Cerebellar nuclear complex (tissue), 1 donor: ENCODE measurements at places on chromosomes 13 and 19.

DNA sequence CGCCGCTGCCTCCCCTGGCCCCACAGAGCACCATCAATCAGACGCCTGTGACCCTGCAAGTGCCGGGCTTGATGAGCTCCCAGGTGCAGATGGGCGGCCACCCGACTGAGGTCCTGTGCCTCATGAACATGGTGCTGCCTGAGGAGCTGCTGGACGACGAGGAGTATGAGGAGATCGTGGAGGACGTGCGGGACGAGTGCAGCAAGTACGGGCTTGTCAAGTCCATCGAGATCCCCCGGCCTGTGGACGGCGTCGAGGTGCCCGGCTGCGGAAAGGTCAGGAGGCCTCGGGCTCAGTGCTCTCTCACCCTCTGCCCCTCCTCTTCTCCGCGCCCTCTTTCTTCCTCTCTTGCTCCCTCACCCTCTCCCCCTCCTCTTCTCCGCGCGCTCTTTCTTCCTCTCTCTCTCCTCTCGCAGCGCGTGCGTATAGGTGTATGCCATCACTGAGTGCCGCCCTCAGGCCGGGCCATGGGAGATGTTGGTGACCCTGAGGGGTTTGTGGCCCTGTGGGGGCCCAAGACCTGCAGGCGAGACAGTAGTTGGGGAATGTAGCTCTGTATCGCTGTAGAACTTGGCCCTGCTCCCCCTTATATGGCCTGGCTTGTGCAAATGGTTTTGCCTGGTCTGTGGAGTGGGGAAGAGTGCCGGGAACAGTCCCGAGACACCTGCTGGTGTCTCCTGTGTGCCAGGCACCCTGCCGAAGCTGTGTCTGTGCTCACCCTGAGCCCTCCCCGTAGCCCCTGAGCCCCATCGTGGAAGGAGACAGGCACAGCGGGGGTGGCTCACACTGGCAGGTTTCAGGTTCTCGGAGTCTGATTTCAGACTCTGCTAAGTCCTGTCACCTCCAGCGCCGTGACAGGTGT, 5.4 kb upstream of the EPN1 start:
- DNase-seq = no peak

DNA sequence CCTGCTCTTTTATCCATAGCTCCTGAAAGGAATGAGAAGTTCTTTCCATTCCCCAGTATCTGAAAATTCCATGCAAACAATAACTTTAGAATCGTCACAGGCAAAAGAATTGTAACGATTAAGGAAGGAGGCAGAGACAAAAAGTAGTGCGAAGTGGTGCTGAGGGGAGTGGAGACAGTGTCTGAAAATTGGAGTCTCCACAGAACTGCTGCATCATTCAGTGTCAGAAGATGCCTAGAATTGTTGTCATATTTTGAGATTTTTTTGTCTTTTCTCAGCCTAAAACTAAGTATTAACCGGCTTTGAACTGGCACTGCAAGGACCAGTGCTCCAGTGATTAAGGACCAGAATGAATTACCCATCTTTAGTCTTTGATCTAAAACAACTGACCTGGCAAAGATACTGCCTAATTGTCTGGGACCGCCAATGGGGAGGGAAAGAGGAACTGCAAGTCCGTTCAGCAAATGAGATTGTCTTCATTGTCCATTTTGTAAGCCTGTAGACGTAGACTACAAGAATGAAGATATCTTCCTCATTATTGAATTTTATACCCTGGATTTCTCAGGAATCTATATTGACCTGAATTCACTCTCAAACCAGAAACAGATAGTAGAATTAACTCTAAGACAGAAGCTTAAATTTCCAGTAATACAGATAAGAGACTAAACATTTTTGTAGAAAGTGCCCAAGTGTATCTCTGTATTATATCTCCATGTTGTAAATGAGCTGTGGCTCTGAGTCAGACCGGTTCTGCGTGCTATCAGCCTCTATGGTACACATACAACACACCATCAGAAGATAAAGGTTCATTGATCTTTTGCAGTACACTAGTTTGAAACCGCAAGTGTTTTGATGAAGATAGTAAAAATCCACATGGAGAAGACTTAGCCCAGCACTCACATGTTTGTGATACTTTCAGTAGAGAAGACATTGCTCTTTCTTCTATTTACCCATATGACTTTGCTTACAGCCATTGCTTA, 293.2 kb downstream of the EFNB2 start:
- no peak for DNase-seq

- no peak for DNase-seq
These were observed 14.9 kb downstream of the MAP1S start for GRCh38 chr19:17734146-17734545.

- no peak for DNase-seq
These were observed 3.1 kb downstream of the VPS36 start for GRCh38 chr13:52447354-52447753.

GRCh38 chr13:40631605-40632004, 34.8 kb downstream of the FOXO1 start:
- no peak for DNase-seq

GRCh38 chr13:28792992-28793391, 27.1 kb upstream of the MTUS2 start:
- no peak for DNase-seq

DNA sequence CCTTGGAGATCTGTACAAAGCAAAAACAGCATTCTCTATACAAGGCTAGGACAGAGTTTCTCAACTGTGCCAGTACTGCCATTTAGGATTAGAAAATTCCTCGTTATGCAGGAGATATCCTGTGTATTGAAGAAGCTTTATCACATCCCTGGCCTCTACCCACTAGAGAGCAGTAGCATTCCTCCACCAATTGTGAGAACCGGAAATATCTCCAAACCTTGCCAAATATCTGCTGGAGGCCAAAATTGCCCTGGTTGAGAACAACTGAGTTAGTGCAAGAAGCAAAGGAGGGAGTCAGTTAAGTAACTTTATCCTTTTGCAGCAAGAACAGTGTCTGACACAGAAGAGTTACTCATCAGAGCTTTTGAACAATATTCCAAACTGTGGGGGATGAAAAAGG, 16.2 kb upstream of the FREM2 start:
- DNase-seq = no peak

GRCh38 chr19:51514866-51515481, 13.4 kb upstream of the SIGLEC12 start:
- peak; percentile 0 for DNase-seq

- DNase-seq = no peak
These were observed 290.4 kb downstream of the TSHZ3 start for GRCh38 chr19:31058676-31059340.

DNA sequence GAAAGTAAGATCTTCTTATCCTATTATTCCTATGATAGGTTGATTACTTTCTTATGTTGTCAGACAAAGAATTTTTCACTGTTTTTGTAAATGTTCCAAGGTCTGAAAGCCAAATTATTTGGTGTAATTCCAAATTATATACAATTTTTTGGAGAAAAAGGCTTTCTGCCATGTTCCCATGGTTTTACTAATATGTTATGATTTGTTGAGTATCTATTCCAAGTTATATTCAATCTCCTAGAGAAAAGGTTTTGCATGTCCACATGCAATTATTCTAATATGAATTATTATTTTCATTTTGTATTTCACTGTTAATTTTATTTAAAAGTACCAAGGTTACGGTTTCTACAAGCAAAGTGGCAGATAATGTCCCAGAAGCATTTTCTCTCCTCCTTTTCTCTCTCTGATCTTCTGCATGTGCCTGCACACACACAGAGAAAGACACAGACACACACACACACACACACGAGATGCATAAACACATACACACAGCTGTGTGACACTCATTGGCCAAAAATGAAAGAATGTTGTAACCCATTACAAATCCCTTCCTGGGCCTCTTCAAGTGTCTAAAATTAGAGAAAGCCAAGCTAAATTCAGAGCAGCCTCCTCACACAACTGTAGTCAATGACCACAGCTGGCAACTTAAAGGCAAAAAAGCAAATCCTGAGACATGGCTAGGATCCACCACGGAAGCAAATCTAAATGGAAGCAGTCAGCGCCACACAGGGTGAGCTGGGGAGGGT, 621.0 kb downstream of the EFNB2 start:
- no peak for DNase-seq

DNA sequence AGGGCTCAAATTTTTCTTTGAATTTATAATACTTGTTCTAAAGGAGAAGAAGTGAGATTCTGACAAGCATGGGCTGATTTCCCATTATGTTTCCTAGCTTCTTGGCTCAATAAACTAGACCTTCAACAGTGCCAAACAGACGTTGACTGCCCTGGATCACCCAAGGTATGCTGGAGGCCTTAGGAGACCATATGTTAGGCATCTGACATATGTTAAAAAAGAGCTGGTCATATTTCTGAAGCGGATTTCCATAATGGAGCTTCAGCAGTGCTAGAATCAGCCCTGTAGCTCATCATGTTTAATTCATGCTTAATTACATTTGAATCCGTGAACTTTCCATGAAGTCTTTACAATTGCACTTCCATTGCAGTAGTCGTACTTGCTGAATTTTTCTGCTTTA, 653.3 kb downstream of the DIAPH3 start:
- DNase-seq = peak; percentile 7

GRCh38 chr13:111384441-111385182, 64.2 kb downstream of the TEX29 start:
- DNase-seq = no peak

DNA sequence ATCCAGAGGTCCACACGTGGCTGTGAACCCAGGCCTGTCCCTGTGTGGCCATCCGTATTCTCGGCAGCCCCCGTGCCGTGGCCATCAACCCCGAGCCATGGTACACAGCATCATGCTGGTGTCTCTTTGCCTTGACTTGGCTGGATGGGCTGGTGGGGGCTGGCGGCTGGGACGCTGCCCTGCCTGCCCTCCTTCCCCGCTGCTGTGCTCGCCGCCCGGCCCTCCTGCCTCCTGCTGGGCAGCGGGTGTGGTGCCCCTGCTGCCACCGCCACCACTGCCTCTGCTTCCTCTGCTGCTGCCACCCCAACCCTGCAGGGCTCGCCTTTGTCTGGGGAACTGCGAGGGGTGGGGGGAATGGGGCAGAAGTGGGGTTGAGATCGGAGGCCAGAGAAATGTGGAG, 19.7 kb upstream of the EHD2 start:
- no peak for DNase-seq

DNA sequence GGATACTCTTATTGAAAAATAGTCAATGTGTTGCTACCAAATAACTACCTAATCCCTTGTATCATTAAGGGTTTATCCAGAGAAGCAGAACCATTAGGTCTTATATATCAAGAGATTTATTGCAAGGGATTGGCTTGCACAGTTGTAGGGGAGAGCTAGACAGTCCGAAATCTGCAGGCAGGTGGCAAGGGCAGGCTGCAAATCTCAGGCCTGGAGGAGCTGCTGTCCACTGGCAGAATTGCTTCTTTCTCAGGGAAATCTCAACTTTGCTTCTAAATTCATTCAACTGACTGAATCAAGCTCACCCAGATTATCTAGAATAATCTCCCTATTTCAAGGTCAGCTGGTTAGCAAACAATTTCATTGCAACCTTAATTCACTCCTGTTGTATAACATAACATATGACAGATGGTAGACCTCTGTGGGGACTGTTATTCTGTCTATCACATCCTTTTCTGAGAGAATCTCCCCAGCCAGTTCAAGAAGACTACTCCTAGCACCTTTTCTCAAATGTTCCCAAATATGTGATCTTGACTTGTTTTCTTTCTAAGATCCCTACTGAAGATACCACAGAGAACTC, 194.2 kb downstream of the NHLRC3 start:
- DNase-seq = no peak

- no peak for DNase-seq
These were observed 27.6 kb upstream of the NEK3 start for GRCh38 chr13:52187029-52187423.

GRCh38 chr13:93244918-93245280, 18.3 kb downstream of the GPC6 start:
- DNase-seq = no peak

- no peak for DNase-seq
These were observed 151.6 kb downstream of the IER2 start for GRCh38 chr19:13301627-13302334.

- DNase-seq = no peak
These were observed 1019.5 kb downstream of the PCDH9 start for GRCh38 chr13:66210677-66211076.

- no peak for DNase-seq
These were observed 130.1 kb downstream of the RGCC start for GRCh38 chr13:41587490-41587889.

DNA sequence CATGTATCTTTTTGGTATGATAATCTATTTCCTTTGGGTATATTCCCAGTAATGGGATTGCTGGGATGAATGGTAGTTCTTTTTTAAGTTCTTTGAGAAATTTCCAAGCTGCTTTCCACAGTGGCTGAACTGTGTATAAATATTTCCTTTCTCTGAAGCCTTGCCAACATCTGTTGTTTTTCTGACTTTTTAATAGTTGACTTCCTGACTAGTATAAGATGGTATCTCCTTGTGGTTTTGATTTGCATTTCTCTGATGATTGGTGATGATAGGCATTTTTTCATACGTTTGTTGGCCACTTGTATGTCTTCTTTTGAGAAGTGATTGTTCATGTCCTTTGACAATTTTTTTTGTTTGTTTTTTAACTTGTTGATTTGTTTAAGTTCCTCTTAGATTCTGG, 61.6 kb upstream of the PCDH17 start:
- DNase-seq = no peak

DNA sequence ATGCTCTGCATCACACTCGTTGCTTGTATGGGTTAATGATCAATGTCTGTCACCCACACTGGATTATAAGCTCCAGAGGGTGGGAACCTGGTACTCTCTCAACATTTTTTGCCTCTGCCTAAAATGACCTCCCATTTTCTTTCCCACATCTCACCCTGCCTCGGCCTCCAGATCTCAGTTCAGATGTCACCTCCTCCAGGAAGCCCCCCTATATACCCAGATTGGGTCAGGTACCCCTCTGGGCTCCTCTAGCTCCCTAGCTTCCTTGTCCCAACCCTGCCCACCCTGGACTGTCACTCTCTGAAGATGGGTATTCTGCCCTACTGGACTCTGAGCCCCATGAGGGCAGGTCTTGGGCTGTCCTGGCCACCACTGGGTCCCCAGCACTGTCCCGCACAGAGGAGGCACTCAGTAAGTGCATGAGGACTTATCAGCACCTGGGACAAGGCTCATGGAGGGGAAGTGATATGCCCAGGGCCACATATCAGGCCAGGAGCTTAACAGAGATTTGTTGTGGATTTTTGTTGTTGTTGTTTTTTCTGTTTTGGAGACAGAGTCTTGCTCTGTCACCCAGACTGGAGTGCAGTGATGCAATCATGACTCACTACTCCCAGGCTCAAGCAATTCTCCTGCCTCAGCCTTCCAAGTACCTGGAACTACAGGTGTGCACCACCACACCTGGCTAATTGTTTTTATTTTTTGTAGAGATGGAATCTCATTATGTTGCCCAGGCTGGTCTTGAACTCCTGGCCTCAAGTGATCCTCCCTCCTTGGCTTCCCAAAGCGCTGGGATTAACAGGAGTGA, 23.8 kb downstream of the PRKD2 start:
- no peak for DNase-seq

- DNase-seq = no peak
These were observed 6.0 kb upstream of the TEX30 start for GRCh38 chr13:102779436-102780159.

DNA sequence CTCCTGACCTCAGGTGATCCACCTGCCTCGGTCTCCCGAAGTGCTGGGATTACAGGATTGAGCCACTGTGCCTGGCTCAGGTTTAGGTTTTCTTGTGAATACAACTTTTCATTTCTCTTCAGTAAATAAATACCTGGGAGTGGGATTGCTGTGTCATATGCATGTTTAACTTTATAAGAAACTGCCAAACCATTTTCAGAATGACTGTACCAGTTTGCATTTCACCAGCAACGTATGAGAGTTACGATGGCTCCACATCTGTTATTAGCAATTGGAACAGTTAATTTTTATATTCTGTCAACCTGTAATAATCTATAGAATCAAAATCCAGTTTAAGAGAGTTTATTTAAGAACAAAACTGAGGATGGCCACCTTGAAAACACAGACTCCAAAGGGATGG, 52.2 kb downstream of the TEX26 start:
- no peak for DNase-seq
